Activated naive CD4-positive, alpha-beta T cell treated with anti-CD3 and anti-CD28 coated beads for 36 hours (primary cell): ENCODE measurements at places on chromosomes 6 and 20.

DNA sequence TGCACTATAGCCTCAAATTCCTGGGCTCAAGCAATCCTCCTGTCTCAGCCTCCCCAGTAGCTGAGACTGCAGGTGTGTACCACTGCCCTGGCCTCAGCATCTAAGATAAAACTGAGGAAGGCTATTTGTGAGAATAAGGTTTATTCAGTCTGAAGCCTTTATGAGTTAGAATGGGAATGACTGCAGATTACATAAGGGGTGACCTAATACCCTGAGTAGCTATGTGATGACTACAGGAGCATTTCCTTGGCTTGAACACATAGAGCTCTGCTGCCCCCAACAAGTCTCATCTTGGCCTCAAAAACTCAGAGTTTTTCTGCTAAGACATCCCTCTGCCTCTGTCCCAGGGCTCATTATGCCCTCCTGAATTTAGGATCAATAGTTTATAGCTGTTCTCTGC, 7.6 kb downstream of the GSS start:
- peaks cover 8% of the 10 kb centered on the region for H3K4me1 ChIP-seq
- H3K27ac ChIP-seq = no peak overlapping the region
- no peaks in the 10 kb centered on the region for H3K27me3 ChIP-seq
- DNase-seq = no peak
- H3K4me3 ChIP-seq = no peak overlapping the region

- no peak overlapping the region for H3K4me3 ChIP-seq
- H3K27ac ChIP-seq = no peak overlapping the region
- H3K36me3 ChIP-seq = no peaks in the 10 kb centered on the region
Measured at GRCh38 chr20:22003680-22004079, 298.2 kb downstream of the PAX1 start.

DNA sequence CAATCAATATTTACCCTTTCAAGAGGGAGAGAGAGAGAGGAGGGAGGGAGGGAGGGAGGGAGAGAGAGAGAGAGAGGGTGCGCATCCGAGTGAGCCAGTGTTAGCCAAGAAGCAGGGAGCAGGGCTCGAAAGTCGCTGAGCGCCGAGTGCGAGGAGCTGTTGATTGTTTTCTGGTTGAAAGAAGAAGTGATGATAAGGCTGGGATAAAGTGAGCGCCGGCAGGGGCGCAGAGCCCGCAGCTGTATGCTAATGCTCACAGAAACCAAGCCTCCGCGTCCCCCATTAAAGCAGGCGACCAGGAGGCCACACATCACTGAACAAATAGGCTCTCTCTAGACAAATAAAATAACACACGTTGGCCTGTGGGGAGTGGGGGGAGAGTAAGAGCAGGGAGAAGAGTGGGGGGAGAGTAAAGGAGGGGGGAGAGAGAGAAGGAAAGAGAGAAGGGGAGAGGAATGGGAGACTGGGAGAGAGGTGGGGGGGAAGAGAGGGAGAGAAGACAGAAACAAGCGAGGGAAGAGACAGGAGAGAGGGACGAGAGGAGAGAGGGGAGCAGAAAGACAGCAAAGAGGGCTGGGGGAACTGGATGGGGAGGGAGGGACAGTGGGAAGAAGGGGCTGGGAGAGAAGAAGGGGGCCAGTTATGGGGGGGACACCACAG, 5.0 kb upstream of the INSM1 start:
- no peak for DNase-seq
- H3K36me3 ChIP-seq = no peaks in the 10 kb centered on the region
- H3K27me3 ChIP-seq = peaks cover 66% of the 10 kb centered on the region
- H3K4me3 ChIP-seq = no peak overlapping the region
- H3K4me1 ChIP-seq = peaks cover 29% of the 10 kb centered on the region

- H3K4me3 ChIP-seq = no peak overlapping the region
- no peaks in the 10 kb centered on the region for H3K27me3 ChIP-seq
- H3K36me3 ChIP-seq = no peaks in the 10 kb centered on the region
Measured at GRCh38 chr6:77124604-77125003, 338.7 kb downstream of the HTR1B start.

DNA sequence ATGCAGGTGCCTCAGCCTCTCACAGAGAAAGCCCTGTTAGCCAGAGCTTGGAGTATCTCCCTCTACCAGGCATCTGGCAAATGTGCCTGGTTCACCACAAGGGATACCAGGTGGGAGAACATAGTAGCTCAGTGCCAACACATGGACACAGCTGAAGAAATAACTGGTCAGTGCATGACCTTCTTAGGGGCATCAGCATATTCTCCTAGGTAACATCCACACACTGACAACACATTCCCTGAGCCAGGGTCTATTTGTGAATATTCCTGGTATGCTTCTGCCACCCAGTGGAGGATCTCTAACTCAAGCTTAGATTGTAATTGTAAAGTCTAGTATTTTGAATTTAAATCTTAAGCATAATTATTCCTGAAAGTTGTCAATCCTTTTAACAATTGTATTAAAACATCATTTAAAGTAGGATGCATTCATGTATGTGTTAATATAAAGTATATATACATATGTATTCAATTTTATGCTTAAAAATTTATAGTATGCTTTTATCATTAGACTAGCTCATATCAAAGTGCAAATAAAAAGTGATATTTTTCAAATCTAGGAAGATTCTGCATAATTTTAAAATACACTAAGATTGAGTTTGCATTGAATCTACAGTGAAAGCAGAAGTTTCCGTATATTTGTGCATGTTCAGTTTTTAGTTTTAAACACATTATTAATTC, 45.3 kb upstream of the COL21A1 start:
- DNase-seq = peak; percentile 11
- H3K4me1 ChIP-seq = no peaks in the 10 kb centered on the region
- H3K4me3 ChIP-seq = no peak overlapping the region
- H3K36me3 ChIP-seq = no peaks in the 10 kb centered on the region
- H3K27ac ChIP-seq = no peak overlapping the region

- no peak overlapping the region for H3K4me3 ChIP-seq
- H3K4me1 ChIP-seq = peaks cover 19% of the 10 kb centered on the region
- H3K27me3 ChIP-seq = no peaks in the 10 kb centered on the region
- H3K27ac ChIP-seq = peak overlapping the region; percentile 5
Measured at GRCh38 chr6:134398453-134398852, 80.5 kb upstream of the SGK1 start.

- no peak overlapping the region for H3K4me3 ChIP-seq
- H3K27me3 ChIP-seq = no peaks in the 10 kb centered on the region
- H3K36me3 ChIP-seq = no peaks in the 10 kb centered on the region
- DNase-seq = no peak
Measured at GRCh38 chr6:63814459-63814858, 178.9 kb downstream of the PHF3 start.

DNA sequence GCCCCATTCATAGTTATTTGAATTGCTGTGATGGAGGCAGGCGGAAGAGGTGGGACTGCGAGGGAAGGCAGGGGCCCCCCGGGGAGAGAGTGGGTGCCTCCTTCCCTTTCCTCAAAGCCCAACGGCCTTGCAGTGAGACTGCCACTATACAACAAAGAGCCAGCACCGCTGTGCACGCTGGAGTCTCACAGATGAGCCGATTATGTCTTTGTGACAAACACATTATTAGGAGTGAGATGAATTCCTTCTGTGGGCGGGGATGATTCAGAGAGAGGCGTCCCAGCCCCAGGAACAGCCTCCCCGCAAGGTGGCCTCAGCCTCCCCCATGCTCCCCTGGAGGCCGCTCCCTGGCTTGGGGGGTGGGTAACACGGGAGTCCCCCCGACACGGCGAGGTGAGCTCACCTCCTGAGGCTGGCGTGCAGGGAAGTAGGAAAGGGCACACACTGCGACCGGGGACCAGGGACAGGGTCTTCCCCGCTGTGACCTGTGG, 26.7 kb downstream of the NTSR1 start:
- H3K27ac ChIP-seq = no peak overlapping the region
- no peaks in the 10 kb centered on the region for H3K36me3 ChIP-seq
- no peak overlapping the region for H3K4me3 ChIP-seq
- no peak for DNase-seq

DNA sequence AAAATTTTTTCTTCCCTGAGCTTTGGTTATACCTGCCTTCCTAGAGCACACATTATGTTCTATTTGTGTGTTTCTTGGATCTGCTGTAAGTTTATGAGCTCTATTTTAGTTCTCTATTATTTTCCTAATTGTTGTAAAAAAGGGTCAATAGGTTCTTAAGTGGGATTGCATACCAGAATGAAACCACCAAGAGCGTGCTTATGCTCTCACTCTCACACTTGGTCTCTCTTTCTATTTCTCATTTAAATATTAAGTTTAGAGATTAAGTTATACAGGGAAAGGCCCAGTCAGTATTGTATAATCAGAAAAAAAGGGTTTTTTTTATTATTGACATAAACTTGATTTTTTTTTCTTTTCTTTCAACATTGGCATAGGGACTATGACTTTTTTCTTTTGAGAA, 96.8 kb downstream of the RIMS1 start:
- H3K4me1 ChIP-seq = no peaks in the 10 kb centered on the region
- no peaks in the 10 kb centered on the region for H3K36me3 ChIP-seq
- DNase-seq = no peak
- no peak overlapping the region for H3K27ac ChIP-seq

DNA sequence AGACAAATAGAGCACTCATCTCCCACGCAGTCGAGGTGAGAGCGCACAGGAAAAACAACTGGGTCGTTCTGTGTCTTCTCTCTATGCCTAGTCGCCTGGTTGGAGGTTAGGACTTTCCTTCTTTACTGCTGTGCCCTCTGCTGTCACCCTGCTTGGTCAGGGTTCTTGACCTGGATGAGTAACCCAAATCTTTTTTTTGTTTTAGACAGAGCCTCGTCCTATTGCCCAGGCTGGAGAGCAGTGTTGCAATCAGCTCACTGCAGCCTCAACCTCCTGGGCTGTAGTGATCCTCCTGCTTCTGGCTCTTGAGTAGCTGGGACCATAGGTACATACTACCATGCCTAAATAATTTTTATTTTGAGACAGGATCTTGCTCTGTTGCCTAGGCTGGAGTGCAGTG, 24.5 kb downstream of the PRPF6 start:
- no peaks in the 10 kb centered on the region for H3K27me3 ChIP-seq
- no peak overlapping the region for H3K27ac ChIP-seq
- no peak overlapping the region for H3K4me3 ChIP-seq
- peaks cover 2% of the 10 kb centered on the region for H3K4me1 ChIP-seq
- peaks cover 69% of the 10 kb centered on the region for H3K36me3 ChIP-seq

GRCh38 chr6:22361576-22361975, 64.7 kb upstream of the PRL start:
- no peak overlapping the region for H3K27ac ChIP-seq
- H3K36me3 ChIP-seq = no peaks in the 10 kb centered on the region
- no peak overlapping the region for H3K4me3 ChIP-seq
- peaks cover 2% of the 10 kb centered on the region for H3K27me3 ChIP-seq
- DNase-seq = no peak
